Kidney capillary endothelial cell (primary cell): ENCODE measurements at places on chromosomes 5 and 9.

DNA sequence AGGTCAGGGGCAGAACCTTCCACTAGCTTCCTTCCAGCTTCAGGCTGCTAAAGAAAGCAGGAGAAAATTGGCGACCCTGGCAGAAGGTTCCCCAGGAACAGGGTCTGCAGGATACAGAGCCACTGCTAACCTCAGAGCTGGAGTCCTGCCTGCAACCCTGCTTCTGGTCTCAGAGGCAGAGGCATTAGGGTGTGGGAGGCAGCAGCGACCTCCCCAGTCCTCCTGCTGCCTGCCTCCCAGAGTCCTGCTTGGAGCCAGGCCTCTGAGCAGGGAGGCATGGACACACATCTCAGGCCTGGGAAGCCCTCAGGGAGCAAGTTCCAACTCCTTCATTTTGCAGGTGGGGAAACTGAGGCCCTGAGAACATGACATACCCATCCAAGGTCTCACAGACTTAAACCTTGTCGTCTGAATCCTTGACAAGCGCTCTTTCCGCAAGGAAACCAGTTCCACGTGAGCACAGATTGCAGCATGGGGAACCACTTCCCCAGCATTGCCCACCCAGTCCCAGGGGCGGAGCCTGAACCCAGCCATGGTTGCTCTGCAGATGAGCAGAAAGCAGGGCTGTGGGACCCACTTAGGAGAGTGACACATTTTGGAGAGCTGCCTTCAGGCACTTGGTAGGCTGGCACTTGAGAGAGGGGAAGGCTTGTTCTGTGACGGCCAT, 28.2 kb upstream of the HAND1 start:
- no peak for DNase-seq

DNA sequence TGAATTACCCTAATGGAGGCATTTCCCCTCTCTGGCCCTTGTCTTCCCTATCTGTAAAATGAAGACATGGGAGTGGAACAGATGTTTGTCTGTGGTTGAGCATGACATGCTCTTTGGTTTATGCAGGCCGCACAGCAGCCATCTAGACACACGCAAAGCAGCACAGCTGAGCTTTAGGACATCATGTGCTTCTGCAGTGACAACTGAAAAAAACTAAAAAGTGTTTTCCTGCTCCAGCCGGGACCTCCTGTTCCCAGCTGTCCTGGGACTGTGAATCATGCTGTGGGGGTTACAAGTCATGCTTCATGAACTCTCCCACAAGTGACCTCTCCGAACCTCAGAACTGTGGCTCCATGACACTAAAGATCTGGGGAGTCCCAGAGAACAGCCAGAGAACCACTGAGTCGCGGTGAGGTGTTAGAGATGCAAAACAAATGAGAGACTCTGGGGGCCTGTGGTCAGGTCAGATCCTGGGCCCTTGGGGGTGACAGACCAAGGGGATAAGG, 1.7 kb downstream of the SMIM3 start:
- no peak for DNase-seq

GRCh38 chr5:43638546-43638945, 35.6 kb downstream of the NNT start:
- DNase-seq: no peak

DNA sequence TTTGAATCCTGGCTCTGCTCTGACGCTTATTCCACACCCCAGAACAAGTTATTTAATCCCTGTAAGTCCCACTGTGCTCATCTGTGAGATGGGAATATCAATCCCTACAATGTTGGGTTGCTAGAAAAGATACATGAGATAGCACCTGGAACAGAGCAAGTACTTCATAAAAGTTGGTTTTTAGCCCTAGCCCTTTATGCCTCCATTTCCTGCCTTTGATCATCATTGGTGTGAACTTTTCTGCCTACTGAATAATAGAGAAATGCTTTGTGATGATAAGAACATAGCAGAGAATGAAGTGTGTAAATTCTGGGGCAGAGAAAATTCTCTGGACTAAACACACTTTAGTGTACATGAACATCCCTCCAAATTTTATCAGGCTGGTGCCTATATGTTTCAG, 90.3 kb upstream of the RANBP6 start:
- DNase-seq: no peak

- no peak for DNase-seq
Observed at GRCh38 chr9:107594908-107595530, 105.5 kb upstream of the KLF4 start.

DNA sequence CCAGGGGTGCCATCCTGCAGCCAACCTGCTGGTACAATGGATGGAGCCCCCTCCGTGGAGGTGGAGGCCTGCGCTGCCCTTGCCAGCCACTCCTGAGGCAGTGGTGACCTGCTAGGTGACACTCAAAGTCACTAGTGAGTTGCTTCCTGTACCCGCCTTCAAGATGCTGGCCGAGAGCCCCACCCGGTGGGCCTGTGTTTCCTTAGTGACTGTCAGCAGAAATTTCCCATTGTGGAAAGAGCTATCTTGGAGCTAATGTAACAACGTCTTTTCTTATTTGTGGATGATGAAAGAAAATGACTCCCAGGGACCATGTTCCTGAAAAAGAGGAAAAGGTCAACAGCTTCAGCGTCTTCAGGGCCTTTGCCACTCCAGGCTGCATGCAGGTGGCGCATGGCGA, 117.0 kb upstream of the BOD1 start:
- no peak for DNase-seq

DNA sequence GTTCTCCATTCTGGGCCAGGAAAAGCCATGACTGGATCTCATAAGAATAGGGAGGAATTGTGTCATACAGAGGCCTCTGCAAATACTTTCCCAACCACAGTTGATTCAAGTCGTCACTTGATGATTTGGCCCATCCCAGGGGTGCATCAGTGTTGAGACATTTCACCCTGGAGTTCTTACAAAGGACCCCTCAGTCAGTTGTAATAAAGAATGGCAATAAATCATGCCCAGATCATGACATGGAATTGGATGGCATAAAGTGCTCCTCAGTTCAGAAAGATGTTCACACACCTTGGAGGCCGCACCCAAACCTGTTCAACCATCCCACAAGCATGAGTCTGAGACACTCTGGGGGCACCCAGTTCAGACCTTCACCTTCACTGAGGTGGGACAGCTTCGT, 168.1 kb downstream of the NR3C1 start:
- DNase-seq: no peak

- no peak for DNase-seq
Observed at GRCh38 chr9:110048976-110049698, 158.8 kb downstream of the C9orf152 start.

DNA sequence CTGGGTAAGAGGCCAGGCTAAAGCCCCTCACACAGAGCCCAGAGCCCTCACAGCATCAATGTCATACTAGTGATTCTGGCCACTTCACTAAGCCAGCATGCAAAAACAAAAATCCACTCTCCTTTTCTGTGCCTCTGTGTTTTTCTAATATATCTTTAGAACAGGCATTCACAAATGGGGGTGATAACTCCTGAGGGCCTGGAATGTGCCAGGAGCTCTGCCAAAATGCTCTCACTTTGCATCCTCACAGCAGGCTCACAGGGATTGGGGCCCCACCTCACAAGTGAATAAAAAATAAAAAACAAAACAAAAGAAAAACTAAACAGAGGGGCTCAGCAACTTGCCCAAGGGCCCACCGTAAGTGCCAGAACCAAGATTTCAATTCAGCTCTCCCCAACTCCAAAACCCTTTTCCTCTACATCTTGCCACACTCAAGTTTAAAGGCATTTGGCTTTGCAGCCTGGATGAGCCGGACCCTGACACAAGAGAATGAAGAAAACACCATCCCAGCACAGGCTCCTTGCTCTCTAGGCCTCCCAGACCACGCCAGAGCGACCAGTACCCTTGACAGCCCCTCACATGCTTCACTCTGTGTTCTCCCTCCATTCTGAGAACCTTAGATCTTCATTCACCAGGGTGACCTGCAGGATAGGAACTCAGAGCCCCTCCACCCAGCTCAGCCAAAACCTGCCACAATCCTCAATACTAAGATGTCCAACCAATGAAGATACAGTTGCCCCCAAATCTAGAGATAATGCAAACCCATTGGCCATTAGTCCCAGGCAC, 51.3 kb downstream of the SAXO1 start:
- no peak for DNase-seq
